ENCODE measurements at places on chromosomes 11 and 22. TPM values are rescaled to one million over a fixed set of nuclear protein-coding genes. Genes with fewer than 3 reads are reported as not detected.

GRCh38 chr22:46501701-46502100, 35.7 kb downstream of the CELSR1 start:
- DNase-seq = no peak

The TUB gene
- total RNA-seq = 13.1 TPM

The MS4A6A gene
- total RNA-seq = 155 TPM

DNA sequence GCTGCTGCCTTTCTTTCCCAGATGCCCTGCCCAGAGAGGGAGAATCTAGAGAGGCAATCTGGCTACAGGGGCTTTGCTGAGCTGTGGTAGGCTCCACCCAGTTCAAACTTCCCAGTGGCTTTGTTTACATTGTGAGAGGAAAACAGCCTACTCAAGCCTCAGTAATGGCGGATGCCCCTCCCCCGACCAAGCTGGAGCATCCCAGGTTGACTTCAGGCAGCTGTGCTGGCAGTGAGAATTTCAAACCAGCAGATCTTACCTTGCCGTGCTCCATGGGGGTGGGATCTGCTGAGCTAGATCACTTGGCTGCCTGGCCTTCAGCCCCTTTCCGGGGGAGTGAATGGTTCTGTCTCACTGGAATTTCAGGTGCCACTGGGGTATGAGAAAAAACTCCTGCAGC, 12.2 kb downstream of the BDNF start:
- no peak for DNase-seq

GRCh38 chr11:111355956-111356659, 23.0 kb downstream of the POU2AF1 start:
- DNase-seq = no peak

GRCh38 chr11:86736291-86737143, 63.8 kb upstream of the PRSS23 start:
- no peak for DNase-seq

DNA sequence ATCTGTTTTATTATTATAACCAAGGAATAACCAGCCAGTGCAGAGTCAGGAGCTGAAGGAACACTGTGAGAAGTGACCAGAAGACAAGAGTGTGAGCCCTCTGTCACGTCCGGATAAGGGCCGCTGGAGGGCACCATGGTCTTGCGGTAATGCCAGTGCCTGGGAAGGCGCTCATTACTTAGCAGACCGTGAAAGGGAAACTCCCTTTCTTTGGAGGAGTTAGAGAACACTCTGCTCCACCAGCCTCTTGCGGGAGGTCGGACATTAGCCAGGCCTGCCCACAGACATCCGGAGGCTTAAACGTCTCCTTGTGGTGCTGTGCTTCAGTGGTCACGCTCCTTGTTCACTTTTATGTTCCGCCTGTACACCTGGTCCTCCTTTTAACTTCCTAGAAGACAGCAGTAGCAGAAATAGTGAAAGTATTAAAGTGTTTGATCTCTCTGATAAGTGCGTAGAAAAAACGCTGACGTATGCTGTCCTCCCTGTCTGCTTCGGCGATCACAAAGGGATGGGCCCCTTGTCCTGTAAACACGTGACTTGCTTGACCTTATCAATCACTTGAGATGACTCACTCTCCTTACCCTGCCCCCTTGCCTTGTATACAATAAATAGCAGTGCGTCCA, 120.6 kb upstream of the LMO1 start:
- no peak for DNase-seq

- no peak for DNase-seq
These were observed 4.9 kb upstream of the CCDC34 start for GRCh38 chr11:27367881-27368280.

- no peak for DNase-seq
These were observed 65.2 kb downstream of the PDE2A start for GRCh38 chr11:72609045-72609444.

DNA sequence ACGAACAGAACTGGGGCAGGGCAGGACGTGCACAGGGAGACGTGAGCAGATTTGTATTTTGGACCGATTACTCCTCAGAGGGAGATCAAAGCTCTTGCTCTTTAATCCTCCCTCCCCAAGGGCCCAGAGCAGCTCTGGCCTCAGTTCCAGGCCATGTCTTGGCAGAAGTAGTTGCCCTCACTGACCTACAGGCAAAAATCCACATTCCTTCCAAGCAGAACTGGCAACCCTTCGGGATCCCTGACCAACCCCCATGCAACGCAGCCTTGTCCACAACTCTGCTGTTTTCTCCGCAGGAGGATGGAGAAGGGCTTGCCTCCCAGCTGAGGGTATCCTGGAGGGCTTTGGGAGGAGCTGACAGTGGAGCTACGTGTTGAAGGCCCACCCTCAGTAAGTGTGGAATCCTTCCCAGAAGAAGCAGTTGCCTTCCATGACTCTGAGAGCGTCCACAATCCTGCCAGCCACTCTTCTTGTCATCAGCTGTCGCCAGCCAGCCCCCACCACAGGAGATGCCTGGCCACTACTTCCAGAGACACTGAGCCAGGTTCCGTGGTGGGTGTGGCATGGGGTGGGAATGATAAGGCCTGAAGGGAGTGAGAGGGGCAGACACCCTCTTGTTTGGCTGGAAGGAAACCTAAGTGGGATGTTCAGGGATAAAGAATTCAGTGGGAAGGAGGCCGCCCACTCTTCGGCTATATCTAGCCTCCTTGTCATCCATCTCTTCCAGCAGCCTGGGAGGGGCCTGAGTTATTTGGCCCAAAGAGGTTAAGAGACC, 68.1 kb downstream of the PDE2A start:
- DNase-seq = no peak

The OR8A1 gene
- not detected for total RNA-seq

The TSGA10IP gene
- not detected for total RNA-seq

DNA sequence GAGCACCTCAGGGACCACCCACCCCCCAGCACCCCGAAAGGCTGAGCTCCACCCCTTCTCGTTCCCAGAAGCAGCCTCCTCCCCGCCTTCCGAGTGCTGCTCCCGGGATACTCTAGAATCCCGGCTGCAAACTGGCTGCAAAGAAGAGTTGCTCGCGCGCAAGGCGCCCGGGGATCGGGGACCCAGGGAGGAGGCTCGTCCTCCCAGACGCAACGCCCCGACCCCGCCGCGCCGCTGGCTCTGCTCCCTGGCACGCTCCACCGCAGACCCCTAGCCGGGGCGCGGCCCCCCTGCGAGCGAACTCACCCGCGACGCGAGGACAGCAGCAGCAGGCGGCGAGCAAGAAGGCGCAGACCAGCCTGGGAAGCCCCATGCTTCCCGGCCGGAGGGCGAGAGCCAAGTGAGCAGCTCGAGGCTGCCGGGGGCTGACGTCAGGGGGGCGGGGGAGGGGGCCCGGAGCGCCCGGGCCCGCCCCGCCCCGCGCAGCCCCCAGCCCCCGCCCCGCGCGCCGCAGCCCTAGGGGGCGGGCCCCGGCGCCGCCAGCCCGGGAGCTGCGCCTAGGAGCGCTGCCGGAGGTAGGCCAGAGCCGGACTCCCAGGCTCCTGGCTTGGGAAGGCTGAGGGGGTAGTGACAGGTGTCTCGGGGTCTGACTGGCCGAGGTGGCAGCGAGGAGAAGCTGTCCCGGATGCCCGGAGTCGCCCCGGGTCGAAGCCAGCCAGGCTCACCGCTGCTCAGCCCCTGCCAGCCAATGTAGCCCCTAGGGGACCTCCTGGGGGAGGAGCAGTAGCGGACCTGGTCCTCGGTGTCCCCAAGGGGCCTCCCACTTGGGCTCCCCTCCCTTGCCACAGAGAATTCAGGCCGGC, at the start of gene MCAM:
Gene MCAM, minus strand, starts transcription at position 402 of the 863 bp plus-strand sequence. Its CDS starts 29 bp downstream, at position 373.
- DNase-seq = peak; percentile 69

The ESAM gene
- total RNA-seq = 67.2 TPM

The GAB4 gene
- not detected for total RNA-seq

The OR10A2 gene
- total RNA-seq = not detected

- no peak for DNase-seq
These were observed 120.2 kb downstream of the WT1 start for GRCh38 chr11:32315121-32315520.

DNA sequence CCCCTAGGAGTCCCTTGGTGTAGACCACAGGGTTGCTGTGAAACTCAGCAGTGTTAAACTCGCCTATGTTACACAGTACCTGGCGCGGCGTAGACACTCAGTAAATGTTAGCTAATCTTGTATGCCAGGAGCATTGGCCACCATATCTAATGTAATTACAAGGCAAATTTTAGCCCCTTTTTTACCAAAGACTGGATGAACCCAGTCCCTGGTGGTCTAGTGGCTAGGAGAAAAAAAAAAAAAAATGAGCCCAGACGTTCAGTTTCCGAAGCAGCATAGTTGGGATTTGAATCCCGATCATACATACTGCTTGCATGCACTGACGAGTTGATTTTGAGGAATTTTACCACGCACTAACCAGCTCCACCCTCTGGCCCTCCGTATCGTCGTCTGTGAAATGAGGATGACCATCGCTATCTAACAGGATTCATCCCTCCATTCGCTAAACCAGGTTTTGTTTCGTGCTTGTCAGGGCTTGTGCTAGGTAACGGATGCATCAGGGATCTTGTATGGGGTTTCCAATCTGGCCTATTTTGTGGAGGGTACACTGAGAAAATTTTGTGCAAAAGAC, 688 bp downstream of the PTS start:
- DNase-seq = no peak

- DNase-seq = no peak
These were observed 63.2 kb upstream of the FIBIN start for GRCh38 chr11:26930518-26931247.

DNA sequence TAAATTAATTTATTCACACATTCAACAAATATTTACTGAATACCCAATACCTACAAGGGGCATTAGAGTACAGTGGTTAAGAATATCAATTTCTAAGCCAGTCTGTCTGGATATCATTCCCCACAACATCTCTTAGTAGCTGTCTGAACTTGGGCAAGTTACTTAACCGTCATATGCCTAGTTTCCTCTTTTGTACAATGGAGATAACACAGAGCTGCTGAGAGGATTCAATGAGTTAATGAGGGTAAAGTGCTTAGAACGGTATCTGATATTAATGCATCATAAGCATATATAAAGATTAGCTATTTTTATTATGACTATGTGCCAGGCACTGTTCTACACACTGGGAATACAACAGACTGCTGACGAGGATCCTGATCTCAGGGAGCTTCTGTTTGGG, 116.4 kb downstream of the APOL5 start:
- no peak for DNase-seq

DNA sequence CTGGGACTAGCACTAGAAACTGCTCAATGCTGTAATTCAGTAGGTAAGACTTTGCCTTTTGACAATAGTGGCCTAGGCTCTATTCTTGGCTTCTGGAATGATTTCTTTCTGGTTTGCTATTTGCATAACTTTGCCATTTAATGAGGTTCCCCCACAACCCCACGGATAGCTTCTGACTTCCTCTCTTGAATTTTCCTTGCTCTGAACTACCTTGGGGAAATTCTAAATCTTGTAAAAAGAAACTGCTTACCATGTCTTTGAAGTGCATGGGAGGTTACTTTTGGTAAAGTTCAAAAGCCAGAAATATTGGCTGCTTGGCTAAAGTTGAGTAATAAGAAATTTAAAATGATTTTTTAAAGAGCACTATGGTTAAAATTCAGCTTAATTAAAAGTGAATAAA, 35.3 kb downstream of the CARD18 start:
- DNase-seq = no peak

The GLB1L3 gene
- not detected for total RNA-seq

- DNase-seq = no peak
These were observed 483.3 kb downstream of the TBC1D22A start for GRCh38 chr22:47245786-47246185.

The BATF2 gene
- 1.6 TPM for total RNA-seq

DNA sequence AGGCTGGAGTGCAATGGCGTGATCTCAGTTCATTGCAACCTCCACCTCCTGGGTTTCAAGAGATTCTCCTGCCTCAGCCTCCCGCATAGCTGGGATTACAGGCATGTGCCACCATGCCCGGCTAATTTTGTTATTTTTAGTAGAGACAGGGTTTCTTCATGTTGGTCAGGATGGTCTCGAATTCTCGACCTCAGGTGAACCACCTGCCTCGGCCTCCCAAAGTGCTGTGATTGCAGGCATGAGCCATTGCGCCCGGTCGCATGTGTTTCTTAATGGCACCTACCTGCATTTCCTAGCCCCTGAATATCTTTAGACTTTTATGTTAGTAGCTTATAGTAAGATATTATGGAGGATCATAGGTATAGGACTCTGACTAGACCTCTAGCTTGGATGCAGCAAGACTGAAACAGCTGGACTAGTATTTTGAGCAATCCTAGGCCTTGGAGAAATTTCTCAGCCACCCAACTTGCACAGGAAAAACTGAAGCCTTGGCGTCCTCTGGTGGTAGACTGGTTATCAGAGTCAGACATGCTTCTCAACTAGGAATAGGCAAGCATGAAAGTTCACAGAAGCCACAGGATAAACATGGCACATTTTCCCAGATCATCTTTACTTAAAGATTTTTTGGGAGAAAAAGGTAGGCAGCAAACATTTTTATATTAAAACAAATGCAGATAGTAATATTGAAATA, 22.7 kb upstream of the C1QTNF4 start:
- DNase-seq = peak; percentile 36

The CASP5 gene
- total RNA-seq = not detected

The ZNF214 gene
- 1.5 TPM for total RNA-seq

GRCh38 chr11:111782109-111782741, 16.0 kb upstream of the PPP2R1B start:
- DNase-seq = no peak

- no peak for DNase-seq
These were observed 5.1 kb downstream of the POU2AF3 start for GRCh38 chr11:111303461-111303860.

- DNase-seq = no peak
These were observed 7.2 kb downstream of the CEP164 start for GRCh38 chr11:117334896-117335295.

The OR56A1 gene
- not detected for total RNA-seq

DNA sequence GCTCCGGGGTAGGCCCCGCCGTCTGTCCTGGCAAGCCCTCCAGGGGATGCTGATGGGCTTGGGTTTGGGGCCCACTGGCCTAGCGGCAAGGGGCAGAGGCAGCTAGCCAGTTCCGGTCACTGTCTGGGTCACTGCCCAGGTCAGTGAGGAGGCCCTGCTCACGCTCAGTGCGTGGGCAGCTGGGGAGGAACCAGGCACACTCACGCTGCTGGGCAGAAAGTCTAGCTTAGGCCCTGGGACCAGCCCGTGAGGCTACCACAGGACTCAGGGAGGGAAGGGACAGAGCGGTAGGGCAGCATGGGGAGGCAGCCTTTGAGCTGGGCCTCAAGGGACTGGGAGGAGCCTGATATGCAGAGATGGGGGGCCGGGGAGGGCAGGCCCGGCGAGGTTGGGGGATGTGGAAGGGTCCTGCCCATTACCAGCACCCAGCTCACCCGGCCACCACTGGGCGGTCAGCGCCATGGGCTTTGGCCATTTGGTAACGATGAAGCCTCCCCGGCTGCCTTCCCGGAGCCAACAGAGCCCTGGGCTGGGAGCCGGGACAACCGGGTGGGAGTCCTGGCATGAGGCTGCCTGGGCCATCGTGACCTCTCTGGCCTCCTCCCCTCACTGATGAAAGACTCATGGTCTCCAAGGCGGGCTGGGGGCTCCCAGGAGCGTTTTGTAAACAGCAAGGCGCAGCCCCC, 14.2 kb downstream of the SHISAL1 start:
- DNase-seq = no peak

- no peak for DNase-seq
These were observed 20.4 kb upstream of the EMSY start for GRCh38 chr11:76424379-76424778.

Data from left cardiac atrium (tissue), 4 donors.